Activated T-cell treated with anti-CD3 and anti-CD28 coated beads for 48 hours (primary cell): ENCODE measurements at places on chromosomes 6 and 20.

DNA sequence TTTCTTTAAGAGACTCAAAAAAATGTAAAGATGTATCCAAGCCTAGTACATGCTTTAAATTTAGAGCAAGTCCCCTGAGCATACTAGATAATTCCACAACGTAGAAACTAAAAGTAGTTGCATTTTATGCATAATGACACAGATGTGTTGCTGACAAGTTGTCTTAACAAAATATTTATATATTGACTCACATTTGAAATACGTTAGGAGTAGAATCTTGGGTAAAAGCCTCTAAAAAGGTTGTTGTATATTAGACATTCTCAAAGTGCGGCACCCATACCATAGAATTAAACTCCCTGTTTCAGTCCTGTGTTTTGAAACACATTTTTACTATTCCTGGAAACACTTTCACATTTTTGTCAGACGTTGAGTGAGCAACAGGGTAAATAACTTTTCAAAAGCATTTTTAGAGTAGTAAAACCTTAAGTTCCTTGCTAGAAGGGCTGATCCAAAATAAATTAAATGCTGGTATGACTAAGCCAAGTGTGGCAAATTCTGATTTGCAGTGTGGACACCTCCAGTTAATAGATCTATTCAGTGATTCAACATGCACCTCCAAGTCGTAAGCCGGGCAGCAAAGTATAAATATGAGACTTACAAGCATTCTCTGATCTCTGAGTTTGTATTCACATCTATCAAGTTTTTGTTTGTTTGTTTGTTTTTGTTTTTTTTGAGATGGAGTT lies 97.5 kb downstream of the GMDS start:
- DNase-seq: no peak

DNA sequence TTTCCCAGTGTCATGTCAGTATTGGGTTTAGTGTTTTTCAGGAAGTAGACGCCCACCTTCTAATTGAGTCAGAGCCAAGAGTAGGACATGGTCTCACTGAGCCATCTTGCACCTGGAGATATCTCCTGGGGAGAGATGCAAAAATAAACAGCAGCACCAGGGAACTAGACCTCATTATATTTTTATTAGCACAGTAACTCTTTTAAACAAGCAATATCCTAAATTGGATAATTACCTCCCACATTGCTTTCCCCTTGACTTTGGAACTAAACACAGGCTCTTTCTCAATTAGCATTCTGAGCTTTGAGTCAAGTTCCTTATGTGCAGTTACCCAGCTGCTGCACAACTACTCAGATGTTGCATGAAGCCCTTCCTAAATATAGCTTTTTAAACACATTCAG lies 175.4 kb downstream of the IBTK start:
- no peak for DNase-seq

- DNase-seq: no peak
These were observed 32.0 kb downstream of the KCNQ2 start for GRCh38 chr20:63440366-63440955.

DNA sequence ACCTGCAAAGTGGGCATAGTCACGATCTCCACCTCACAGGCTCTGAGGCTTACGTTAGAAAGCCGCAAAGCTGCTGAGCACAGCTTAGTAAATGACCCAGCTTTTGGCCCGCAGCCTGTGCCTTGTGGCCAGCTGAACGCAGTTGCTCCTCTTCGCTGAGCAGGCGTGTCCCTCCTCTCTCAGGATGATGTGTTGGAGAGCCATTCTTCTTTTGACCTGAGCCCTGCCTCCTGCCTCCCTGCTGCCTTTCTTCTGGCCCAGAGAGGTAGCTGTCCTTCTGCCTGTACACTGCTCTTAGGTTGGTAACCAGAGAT lies 47.6 kb upstream of the MYL9 start:
- no peak for DNase-seq

GRCh38 chr6:128005009-128005408 lies 104.2 kb upstream of the THEMIS start:
- DNase-seq: no peak

DNA sequence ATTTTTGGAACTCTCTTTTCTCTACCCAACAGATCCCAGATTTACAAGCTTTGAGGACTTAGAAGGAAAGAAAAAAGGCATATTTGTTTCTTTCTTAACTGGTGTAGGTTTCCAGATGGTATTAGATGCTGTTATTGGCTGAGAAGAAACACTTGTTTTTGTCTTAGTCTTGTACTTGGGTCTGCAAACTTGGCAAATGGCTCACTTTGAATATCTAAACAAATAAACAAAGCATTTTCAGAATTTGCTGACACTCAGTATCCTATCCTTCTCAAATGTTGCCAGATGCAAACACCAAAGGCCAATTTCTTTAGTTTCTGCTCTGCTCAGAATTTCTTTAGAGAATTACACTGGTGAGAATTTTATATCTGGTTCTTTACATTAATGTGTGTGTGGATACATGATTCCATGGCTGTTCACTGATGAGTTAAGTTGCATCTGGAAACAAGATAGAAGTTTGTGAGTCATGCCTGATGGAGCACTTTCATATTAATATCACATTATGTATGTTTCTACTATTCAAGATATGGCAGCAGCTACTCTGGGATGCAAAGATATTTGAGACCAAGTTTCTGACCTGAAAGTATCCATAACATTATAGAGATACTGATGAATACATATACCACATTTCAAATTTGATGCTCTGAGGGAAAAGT lies 43.7 kb upstream of the CEP162 start:
- no peak for DNase-seq

GRCh38 chr6:83511901-83512681 lies at the start of gene PRSS35:
Gene PRSS35, plus strand, starts transcription at chr6:83512534. Its CDS starts 10,908 bp downstream, at chr6:83523442.
- peak; percentile 10 for DNase-seq
